ENCODE measurements at places on chromosomes 1 and 21.

DNA sequence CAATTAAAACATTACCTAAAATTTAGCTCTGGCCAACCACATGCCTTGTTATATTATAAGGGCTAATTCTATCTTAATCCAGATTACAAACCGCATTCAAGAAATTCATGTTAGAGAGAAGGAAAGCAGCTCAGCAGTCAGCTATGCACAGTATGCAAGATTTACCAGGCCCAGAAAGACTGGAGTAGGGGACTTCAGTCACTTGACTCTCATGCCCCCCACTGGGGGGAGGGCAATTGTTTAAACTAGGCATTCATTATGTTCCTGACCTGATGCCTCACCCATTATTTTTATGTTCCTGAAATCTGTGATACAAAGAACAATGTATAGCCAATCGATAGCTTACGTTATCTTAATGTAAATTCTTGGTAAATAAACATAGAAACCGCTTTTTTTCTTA is 96.9 kb downstream of the ZNF644 start:
- no peak for DNase-seq

DNA sequence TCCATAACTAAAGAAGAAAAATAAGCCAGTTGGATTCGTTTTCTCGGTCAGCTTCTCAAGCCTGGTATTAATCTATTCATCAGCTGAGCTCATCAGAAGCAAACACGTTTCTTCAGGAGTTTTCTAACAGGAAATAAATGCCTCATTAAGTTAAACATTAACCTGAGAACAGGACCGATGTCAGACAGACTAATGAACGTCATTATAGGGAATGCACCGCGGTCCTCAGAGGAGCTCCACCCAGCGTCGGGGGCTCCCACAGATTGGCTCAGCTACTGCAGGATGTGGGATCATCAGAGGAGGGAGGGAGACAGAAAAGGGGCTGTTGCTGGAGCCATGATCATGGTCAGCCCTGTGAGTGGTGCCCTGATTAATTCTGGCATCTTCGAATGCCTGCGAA is 615.4 kb downstream of the PTPRU start:
- no peak for DNase-seq

- DNase-seq, result peak; percentile 68
Measured at GRCh38 chr1:37682334-37682987, 9.9 kb upstream of the CDCA8 start.

DNA sequence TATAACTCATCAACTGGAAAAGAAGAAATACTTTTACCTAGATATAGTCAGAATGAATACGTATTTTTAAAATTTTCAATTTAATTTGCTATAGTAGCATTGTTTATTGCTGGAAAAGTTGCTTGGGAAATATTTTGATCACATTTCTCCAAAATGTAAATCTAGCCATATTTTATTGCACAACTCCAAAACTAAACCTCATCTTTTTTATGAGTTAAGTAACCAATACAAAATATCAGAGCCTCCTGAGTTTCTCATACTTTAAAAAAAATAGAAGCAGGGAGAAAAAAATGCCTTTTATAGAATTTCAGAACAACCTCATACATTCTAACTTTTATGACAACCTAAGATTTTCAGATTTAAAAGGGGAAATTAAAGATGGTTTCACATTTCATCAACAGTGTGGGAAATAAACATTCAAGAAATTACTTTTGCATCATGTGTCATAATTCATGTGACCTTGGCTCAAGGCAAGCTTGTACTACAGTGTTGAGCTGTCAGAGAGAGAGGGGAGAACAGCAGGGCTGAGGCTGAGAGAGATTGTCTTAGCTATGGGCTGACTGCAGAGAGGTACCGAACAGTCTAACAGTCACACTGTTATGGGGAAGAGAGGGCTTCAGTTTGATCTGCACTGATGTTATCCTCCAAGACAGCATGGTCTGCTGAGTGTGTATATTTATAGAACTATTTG is 519.0 kb downstream of the LTN1 start:
- DNase-seq, result no peak

- no peak for DNase-seq
Measured at GRCh38 chr1:193181985-193182384, 4.4 kb downstream of the B3GALT2 start.

DNA sequence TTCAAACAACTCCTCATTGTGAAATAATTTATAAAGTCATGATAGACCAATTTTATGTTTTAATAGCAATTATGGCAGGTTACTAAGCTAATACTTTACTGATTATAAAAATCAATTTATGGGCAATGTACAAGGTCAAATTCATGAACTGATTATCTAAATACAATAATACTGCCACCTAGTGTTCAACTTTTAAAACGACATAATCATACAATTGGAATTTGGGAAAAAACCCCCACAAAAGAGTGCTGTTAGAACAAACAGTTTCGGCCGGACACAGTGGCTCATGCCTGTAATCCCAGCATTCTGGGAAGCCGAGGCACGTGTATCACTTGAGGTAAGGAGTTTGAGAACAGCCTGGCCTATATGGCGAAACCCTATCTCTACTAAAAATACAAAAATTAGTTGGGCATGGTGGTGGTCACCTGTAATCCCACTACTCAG is 14.0 kb downstream of the GTF2B start:
- no peak for DNase-seq
